KBM-7 (cell line): ENCODE measurements at places on chromosomes 12 and 14.

DNA sequence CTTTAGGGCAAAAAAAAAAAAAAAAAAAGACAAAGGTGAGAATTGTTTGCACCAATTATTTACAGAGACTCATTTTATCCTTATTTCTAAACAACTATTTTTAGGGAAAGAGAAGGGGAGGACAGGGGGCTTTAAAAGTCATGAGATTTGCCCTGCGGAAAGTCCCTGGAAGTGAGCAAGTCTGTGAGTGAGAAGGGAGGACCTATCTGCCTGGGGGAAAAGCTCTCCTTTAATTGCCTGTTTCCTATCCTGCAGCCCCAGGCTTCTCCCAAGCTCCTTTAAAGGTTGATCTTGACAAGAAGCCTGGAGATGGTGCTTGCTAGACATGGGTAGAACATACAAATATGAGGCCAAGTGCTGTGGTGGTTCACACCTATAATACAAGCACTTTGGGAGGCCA, 8.3 kb upstream of the CHST11 start:
- no peak for DNase-seq

- peak; percentile 35 for DNase-seq
These were observed 28.5 kb downstream of the ACTR6 start for GRCh38 chr12:100229036-100229635.

DNA sequence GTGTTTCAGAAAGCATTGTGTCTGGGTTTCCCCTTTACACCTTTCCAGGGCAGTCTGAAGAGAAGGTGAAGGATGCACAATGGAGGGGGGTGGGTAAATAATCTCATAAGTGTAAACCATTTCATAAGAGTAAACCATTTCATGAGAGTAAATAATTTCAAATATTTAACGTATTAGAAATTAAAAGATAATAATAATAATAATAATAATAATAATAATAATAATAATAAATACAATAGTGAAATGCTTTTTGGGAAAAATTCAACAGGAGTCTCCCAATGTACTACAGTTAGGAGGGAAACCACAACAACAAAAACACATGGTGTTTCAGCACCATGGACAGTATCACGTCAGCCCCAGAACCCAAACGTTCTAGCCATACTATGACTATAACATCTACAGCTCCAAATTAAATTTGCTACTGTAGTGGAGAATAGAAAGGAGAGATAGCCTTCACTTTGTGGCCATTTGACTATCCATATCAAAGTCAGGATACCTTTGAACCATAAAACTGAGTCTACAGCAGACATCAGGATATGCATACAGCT, 691.8 kb downstream of the BCL11B start:
- DNase-seq: peak; percentile 18

DNA sequence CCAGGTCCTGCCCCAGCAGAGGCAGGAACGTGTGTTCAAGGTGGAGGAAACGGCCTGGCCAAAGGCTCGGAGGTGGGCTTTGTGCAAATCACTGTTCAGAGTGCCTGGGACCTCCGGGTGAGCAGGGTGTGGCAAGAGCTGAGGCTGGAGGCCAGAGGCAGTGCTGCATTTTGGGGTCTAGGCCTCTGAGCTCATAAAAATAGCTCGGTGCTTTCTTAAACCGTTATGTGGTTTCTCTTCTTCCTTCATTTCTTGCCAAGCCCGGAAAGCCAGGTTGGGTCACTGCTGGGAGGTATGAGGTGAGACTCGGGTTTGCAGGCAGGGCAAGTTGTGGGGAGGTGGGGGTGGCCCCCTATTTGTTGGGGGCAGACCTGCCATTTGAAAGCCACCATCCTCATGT, 178.8 kb upstream of the MYL2 start:
- no peak for DNase-seq

- peak; percentile 35 for DNase-seq
These were observed 55.0 kb downstream of the AP5M1 start for GRCh38 chr14:57323721-57324120.

- DNase-seq: no peak
These were observed 374 bp downstream of the CYP46A1 start for GRCh38 chr14:99684410-99684934.

- DNase-seq: no peak
These were observed 13.6 kb downstream of the IFT81 start for GRCh38 chr12:110137786-110138185.

GRCh38 chr14:94135476-94135875, 6.1 kb upstream of the IFI27L2 start:
- DNase-seq: no peak

- DNase-seq: no peak
These were observed 6.1 kb downstream of the TCP11L2 start for GRCh38 chr12:106308611-106309010.

- no peak for DNase-seq
These were observed 203.1 kb downstream of the PTPRO start for GRCh38 chr12:15525441-15525840.

DNA sequence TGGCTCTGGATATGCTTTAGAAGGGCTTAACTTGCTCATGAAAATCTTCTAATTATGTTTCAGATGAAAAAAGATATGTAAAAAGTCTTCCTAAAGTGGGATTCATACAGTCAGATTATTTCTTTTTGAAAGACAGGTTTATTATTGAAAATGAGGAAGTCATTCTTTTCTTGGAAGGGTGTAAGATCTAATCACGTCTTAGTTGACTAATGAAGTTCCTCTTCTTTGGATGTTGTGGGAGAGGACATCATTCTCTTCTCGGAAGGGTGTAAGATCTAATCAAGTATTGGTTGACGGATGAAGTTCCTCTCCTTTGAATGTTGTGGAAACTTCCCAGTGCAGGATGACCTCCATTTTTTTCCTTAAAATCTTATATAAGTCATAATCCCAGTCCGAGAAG, 74.9 kb downstream of the ALG10 start:
- peak; percentile 66 for DNase-seq

DNA sequence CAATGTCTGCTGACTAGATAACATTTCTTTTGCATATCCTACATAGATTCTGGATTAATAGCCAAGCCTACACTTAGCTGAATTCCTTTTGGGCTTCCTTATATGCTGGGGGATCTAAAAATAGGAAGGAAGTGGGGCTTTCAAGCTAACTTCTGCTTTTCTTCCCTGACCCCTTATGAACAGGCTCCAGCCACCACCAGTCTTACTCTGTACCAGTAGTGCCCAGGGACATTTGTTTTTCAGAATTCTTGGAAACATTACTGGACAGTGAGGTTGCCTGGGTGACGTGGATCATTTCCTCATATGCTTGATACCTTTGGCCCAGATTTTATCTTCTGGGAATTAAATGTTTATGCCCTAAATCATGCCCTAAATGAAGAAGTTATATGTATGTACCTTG, 55.9 kb upstream of the SRRM4 start:
- DNase-seq: peak; percentile 62

DNA sequence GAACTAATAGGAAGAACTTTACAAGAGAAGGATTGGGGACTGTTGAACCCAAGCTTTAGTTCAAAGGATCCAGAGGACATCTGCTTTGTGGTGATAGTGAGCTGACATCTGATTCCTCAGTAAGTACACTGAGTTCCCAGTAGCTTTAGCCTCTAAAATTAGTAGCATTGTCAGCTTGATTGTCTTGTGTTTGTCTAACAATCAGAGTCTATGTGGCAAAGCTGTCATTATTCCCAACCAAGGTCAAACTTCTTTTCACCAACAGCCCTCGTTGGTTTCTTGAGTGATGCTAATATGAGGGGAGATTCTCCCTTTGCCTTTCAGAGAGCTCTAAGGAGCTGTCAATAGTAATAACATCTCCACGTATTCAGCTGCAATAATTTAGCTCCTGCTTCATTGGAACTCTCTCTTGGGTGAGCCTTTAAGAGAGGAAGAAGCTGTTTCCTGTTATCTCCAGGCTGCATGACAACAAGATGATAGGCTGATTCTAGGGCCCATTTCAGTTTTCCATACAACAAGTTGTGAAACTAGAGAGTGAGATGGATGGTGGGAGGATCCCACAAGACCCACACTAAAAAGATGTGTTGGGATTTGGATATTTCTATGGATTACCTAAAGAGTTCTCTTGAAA, 46.7 kb downstream of the TGFB3 start:
- DNase-seq: peak; percentile 28

- DNase-seq: peak; percentile 92
These were observed 6.7 kb downstream of the HDAC7 start for GRCh38 chr12:47812797-47813510.

DNA sequence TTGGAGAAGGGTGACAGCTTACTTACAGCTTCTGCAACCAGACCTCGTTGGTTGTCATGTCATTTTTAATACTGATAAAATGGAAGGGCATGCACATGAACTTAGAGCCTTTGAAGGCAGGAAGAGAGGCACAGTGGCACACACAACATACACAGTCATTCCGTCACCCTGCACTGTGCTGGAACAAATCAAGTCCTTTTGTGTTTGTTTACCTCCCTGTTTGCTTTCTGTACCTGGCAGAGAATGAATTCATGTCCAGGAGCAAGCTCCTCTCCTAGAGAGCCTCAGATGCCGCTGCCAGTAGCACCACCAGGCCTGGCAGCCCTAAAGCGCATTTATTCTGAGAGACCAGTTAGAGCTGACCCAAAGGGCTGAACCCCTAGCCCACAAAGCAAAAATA, 460.3 kb downstream of the EGLN3 start:
- DNase-seq: no peak

DNA sequence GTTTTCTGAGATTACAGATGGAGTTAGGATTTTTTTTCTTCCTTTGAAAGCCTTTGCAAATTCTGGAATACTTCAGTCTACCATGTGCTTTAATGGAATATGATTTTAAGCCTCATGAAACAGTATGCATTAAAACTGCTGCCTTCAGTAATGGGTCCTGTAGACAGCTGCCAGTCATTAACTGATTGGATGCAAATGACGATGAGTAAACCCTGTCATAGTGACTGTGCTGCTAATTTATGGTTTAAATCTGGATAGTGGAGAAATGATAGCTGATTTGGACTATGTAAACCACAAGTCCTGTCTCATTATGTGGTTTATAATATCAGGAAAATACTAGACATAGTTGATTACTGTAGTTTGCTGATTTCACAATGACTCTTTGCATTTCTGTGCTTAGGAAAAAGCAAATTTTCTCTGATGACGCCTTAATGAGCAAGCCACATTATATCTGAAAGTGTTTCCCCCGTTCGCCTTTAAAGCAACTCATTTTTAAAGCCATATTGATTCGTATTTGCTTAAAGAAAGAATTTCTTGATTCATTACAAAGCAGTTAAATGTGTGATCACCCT, 217.6 kb downstream of the TMTC2 start:
- no peak for DNase-seq

DNA sequence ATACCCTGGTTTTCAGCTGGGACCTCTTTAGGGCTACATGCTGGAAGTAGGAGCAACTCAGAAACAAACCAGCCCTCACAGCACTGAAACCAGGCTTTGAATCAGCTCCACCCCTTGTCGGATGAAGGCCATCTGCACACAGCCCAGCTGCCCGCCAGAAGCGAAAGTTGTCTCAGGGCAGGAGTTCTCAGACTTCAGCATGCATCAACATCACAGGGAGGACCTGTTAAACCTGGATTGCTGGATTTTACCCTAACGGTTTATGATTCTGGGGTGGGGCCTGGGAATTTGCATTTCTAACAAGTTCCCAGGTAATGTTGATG, 10.9 kb downstream of the SYNDIG1L start:
- no peak for DNase-seq

DNA sequence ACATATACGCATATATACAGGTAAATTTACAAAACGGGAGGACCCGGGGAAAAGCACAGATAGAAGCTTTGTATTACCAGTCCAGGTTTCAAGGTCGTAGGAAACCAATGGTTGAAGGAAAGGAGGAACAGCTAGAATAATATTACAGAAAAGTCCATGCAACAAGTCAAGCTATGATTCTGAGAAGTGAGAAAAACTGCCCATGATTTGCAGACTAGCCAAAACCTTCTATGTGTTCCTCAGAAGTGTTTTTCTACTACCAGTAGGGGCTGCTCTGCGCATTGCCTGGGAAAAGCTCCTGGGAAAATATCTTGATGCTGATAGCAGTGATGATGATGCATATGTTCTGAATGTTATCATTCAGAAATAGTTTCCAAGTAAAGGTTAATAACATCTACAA, 2.2 kb downstream of the PDZRN4 start:
- no peak for DNase-seq

DNA sequence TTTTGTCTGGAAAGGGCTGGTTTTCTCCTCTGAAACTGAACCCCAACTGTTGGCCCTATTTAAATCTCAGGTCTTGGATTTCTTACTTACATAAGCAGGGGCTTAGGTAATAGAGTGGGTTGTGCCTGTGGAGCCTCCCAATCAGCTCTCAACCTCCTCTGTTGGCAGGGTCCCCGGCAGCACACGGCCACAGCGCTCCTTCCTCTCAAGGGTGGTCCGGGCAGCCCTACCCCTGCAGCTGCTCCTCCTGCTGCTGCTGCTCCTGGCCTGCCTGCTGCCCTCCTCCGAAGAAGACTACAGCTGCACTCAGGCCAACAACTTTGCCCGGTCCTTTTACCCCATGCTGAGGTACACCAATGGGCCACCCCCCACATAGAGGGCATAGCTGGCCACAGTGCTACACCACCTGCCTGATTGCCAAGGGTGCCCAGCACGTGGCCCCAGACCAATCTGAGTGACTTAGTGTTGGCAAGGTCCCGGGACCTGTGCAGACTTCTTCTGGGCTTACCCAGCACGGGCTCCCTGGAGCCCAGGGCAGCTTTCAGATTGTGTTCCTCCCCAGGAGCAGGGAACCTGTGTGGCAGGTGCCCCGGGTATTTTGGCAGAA, 68.9 kb downstream of the ESR2 start:
- no peak for DNase-seq

DNA sequence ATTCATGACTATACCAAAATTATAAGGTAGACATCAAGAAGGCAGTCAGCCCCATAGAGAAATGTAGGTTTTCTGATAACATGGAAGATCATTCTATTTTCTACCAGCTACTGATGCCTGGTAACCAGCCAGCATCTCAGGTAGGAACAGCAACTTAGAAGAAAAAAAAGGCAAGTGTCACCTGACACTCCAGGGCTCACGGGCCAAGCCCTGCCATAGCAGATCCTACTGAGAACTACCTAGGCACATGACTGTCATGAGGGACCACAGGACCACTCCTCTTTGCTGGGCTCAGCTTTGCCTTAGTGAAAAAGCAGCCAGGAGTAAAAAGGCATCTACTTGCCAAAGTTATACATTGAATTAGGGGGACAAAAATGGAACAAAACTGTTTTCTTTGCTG, 33.4 kb downstream of the CORO1C start:
- DNase-seq: no peak

DNA sequence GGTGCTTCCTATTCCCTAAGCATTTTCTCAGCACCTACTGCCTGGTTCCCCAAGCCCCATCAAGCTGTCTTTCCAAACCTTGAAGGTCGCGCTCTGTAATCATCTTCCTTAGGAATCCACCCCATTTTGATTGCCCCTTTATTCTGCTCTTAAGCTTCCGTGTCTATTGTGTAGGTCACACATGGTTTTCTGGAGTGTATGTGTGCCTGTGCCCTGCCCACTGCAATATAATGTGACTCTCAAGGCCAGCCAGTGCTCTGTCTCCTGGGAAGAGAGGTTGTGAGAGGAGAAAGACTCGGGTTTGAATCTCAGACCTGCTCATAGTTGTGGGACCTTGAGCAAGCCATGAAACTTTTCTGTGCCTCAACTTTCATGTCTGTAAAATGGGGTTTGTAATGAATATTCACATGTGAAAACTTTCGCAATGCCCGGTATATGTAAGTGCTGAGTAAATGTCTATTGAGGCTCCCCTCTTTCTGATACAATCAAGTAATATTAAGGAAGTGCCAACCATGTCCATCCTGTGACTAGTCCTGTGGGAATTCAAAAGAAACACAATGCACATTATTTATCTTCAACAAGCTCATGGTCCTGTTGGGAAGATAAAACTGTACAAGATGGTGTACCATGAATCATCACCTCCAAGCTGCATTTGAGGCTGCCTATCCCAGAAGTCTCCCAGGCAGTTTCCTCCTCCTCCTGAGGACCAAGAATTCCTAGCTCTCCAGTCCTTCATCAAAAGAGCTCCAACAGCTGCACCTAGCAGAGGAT, 774 bp upstream of the KRT75 start:
- DNase-seq: no peak
